ENCODE measurements at places on chromosomes 11 and 22.

DNA sequence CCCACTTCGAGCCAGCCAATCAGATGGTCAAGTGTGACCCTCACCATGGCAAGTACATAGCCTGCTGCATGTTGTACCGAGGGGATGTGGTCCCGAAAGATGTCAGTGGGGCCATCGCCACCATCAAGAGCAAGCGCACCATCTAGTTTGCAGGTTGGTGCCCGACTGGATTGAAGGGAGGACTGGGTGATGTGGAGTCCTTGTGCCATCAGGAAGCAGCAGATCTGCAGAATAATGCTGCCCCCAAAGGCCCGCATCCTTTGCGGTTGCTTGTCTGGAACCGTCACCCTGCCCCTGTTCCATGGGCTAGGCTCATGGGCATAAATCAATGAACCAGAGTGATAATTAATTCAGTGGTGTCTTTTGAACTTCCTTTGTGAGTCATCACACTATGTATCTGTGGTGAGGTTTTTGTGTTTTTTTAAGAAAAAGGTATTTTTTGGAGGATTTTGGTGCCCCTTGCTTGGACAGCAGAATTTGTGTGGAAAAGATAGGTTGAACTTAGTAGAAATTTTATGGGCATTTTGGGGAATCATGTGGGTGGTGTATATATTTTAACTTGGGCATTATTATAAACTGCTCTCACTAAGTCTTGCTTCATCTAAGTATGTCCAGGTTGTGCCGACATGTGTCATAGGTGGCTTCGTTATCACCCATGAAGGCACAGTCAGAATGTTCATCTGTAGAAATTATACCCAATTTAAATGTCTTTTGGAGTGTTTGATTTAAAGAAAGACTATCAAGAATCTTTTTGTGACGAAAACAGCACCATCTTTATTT lies 22.3 kb downstream of the LRRC74B start:
- no peak for DNase-seq

GRCh38 chr22:30615543-30615954 lies 8.6 kb downstream of the TCN2 start:
- no peak for DNase-seq

DNA sequence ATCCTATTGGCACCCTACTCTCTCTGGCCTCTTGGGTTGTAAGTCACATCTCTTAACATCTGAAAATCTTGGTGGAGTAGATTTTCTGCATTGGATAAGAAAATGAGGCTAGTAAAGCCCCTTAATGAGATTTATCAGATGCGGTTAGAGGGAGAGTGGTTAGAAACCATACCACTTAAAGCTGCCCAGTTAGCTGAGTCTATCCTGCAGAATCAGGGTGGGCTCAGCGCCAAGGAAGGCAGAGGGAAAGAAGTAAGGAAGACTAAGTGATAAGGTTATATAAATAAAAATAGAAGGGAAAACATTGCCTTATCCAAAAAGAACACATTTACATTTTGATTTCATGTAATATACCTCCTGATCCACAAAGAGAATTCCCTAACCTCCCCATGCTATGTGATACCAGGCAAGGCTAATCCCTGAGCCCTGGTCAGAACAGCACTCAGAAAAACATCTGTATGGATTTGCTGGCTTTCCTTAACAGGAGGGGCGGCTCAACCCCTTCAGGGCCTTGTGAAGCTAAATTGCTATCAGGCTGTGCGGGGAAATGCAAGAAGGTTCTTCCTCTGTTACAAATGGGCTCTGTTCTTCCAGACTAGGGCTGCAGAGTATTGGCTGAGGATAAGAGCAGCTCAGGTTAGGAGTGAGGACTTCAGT lies 101.7 kb downstream of the SNX19 start:
- DNase-seq: no peak

GRCh38 chr22:35643991-35644390 lies 4.3 kb upstream of the APOL6 start:
- DNase-seq: no peak

DNA sequence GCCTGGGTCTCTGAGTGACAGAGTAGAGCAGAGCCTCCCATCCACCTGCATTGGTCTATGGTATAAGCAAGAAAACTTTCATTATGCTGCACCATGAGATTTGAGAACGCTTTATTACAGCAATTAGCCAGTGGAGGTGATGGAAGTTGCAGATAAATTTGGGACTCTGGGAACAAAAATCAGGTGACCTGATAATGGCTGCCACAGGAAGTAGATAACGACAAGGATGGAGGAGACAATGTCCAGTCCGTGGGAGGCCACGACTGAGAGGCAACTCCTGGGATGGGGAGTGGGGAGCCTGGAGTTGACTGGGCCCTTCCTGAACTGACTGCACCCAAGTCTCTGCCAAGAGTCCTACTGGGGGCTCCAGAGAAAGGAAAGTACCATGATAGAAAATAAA lies 4.7 kb downstream of the MRGPRD start:
- no peak for DNase-seq

DNA sequence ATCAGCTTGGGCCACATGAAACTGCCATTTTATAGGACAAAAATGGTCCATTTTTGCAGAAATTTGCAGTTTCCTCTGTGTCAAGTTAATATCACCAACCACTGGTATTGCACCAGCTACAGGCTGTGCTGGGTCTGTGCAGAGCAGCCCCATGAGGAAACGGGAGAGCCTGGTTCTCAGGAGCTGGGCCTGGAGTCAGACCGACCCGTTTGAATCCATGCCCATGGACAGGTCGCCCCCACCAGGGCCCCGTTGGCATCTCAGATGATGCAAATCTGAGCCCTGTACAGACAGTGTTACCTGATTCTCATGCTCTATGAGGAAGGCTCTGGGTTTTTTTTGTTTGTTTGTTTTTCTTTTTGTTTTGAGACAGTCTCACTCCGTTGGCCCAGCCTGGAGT lies 9.8 kb upstream of the SEC14L6 start:
- DNase-seq: no peak

DNA sequence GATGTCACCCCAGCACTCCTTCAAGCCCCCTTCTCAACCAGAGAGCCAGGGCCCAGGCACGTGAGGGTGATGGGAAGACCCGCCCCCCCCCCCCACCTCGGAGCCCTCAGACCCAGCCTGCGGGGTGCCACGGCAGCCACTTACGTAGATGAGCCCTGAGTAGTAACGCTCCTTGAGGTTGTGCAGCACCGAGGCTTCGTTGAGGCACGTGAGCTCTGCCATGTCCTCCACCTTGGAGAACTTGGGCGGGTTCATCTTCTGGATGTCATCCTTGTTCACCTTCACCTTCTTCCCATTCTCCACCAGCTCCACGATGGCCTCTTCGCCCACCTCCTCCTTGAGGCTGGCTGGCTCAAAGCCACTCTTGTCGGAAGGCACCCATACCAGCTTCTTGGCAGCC lies 39.0 kb downstream of the MYH9 start:
- DNase-seq: no peak

DNA sequence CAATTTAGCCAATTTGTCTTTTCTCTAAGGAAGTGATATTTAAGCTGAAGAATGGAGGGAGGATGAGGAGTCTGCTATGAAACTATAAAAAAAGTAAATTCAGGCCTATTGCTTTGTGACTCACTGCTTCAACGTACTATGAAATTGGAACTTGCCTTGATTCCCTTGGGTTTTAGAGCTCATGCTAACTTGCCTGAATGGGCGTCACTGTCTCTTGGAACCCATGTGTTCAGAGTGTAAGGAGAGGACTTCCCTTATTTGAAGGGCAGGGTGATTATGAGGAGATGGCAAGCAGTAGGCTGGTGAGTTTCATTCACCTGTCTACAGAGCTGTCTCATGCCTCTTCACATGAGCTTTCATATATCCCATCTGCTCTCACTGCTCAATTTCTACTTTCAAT lies 28.7 kb upstream of the WT1 start:
- no peak for DNase-seq

- DNase-seq: no peak
Measured at GRCh38 chr11:36488096-36488495, 22.0 kb downstream of the TRAF6 start.

DNA sequence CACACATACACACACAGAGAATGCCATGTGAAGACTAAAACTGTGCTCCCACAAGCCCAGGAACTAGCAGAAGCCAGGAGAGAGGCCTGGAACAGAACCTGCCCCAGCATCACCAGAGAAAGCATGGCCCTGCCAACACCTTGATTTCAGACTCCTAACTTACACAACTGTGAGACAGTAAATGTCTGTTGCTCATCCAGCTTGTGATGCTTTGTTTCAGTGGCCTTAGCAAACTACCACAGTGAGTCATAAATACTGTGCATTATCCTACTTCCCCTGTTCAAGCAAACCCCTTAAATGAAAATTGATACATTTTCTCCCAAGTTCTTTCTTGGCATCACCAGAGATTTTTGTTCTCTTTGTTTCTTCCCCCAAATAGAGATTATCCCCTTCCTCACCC lies 1539.4 kb upstream of the TENM4 start:
- no peak for DNase-seq

- DNase-seq: no peak
Measured at GRCh38 chr11:35412285-35412684, 7.1 kb downstream of the SLC1A2 start.

GRCh38 chr11:96827164-96827563 lies 437.4 kb downstream of the JRKL start:
- DNase-seq: no peak

- DNase-seq: peak; percentile 87
Measured at GRCh38 chr11:119481021-119481666, 58.2 kb upstream of the THY1 start.

GRCh38 chr11:110095554-110095953 lies 2.4 kb downstream of the ZC3H12C start:
- no peak for DNase-seq

DNA sequence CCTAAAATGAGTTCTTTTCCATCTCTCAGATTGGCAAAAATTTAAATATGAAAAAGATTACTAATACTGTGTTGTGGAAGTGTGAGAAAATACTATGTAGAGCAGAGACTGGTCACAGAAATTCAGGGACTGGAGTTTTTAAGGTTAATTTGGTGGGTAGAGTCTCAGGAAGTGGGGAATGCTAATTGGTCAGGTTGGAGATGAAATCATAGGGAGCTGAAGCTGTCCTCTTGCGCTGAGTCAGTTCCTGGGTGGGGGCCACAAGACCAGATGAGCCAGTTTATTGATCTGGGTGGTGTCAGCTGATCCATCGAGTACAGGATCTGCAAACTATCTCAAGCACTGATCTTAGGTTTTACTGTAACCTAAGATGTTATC lies 29.4 kb upstream of the TMEM86A start:
- peak; percentile 21 for DNase-seq

- DNase-seq: no peak
Measured at GRCh38 chr11:65310215-65310614, 4.5 kb upstream of the CDC42EP2 start.

- peak; percentile 16 for DNase-seq
Measured at GRCh38 chr11:86802601-86803051, 2.3 kb downstream of the PRSS23 start.

DNA sequence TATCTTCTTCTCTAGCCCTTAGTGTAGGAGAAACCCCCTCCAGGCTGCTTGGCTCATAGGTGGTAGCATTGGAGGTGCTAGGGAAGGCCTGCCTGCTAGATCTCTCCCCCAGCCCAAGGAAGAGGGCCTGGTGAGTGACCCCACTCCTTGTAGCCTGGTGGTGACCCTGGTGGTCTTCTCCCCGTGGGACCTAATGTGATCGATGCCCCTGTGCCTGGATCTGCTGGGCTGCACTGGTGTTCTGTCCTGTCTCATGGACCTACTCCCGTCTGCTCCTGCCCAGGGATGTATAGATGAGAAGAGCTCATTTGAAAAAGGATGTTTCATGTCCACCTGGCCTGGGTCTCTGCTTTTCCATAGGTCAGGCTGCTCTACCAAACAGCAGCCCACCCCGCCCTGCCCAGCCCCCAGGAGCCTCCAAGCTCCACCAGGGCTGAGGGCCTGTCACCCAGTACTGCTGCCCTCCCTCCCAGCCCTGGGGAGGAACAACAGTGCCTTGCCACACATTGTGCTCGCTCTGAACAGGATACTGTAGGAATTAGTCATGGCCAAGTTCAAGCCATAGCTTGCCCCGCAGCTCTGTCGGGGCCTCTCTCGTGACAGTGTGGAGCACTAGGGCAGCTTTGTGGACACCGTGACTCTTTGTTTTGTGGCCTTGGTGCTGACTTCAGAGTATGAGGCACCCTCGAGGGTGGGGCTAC lies 19.7 kb downstream of the SLC37A2 start:
- no peak for DNase-seq

GRCh38 chr11:15967166-15967565 lies 389.2 kb downstream of the SOX6 start:
- no peak for DNase-seq

DNA sequence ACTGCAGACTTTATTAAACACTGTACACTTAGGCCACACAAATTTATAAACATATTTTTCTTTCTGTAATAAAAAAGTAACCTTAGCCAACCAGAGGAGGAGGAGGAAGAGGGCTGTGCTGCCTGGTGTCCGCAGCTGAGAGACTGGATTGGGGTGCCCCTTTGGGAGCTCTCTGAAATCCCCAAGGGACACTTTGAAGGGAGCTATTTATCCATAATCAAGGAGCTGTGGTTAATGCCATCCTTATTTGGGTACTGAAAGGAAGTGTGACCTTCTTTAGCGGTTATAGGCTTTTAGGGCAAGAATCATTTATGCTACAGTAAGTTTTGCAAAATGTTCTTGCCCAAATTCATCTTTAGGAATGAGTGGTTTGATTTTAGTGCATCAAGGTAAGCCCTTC lies 125.8 kb downstream of the RASSF10 start:
- DNase-seq: no peak

DNA sequence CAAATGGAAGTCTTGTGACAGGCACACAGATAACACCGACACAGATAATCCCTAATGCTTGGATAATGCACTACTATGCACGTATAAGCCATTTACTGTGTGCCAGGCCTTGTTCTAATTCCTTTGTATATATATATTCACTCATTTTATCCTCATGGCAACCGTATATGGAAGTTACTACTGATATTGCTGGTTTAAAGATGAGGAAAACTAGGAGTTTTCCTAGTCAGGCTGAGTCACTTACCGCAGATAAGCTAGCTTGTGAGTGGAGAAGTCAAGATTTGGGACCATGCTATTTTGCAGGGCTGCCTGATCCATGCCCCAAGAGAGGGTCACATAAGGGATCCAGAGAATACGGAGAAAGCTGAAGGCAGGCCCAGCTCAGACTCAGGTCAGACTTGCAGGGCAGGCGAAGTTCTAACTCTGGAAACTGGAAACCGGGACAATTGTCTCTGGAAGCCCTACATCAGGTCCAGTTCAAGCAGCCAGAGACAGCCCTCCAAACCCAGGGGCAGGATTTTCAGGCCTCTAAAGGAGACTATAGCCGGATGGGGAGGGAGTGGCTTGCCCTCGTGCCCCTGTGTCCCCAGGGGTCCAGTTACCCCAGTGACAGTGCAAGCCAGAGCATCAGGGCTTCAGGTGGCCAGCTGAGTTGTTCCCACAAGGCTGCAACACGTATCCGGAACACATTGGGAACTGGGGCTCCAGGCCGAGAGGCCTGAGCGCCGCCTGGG lies 534.8 kb downstream of the INSC start:
- no peak for DNase-seq

- no peak for DNase-seq
Measured at GRCh38 chr22:22479999-22480532, 28.5 kb downstream of the ZNF280B start.

DNA sequence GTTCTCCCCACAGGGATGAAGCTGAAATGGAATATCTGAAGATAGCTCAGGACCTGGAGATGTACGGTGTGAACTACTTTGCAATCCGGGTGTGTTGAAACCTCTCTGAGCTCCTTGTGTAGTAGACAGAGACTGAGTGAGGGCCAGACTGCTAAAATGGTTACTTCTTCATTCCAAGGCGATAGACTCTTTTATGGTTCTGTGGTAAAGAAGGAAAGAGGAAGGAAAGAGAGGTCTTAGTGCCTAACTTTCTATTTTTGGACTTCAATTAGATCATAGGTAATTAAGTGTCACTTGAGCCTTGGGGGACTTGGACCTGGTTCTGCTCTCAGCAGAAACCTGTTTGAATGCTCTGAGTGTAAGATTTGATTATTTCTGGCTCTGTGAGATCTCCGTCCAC lies 54.7 kb downstream of the NF2 start:
- no peak for DNase-seq
